NCI-H1092 treated with DMSO at 0.1 percent for 48 hours (cell line): ENCODE measurements at places on chromosomes 2 and 18.

- DNase-seq: no peak
Measured at GRCh38 chr2:173054466-173054865, 21.2 kb upstream of the MAP3K20 start.

- no peak for DNase-seq
Measured at GRCh38 chr2:71894261-71894660, 253.4 kb downstream of the CYP26B1 start.

- no peak for DNase-seq
Measured at GRCh38 chr2:11752906-11753305, 6.5 kb downstream of the LPIN1 start.

DNA sequence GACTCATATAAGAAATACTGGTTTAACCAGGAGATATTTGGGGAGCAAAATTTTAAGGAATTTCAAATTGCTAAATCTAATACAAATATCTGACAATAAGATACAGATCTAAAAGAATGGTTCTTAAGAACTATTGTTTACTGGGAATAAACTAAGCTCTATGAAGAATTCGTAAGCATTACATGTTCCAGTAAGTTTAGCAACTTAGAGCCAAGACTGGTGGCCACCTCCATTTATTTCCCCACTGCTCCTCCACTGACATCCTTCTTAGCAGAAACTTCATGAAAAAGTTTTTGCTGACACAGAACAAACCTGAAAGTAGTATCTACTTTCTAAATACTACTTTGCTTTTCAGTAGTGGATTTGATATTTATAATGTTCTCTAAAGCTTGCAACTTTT is 83.0 kb downstream of the ACSL3 start:
- no peak for DNase-seq

DNA sequence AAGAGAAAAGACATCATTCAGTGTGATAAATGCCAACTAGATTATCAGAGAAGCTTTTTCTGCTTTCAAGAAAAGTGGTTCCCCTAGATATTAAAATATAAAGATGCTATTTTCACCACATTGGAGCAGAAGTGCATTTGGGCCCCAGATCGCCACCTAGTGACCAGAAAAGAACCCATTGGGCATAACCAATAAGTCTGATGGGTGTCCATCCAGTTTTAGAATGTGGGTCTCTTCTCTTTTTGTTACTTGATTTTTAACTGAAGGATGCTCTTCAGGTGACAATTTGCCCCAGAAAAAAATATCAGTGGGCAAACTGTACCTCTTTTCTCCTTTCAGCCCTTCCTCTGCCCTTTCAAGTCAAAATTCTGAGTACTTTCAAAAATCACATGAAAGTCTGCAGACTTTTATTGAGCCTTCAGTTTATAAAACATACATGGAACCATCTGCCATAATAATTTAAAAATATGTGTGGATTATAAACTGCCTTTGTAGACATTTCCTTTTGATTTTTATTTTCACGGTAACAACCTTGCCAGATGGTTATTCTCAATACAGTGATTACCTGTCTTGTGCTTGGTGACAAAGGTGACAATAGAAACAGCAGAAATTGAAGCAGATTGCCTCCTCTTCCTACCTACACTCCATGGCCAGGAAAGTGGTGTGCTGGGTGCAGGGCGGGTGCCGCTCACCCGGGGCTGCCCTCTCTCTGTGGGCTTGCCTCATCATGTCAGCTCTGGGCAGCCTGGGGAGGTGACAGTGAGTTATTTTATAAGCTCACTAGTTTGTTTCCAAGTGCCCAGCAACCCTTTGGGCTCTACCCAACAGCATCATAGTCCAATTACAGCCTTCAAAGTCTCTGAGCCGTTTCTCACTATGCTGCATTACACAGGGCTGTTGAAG is 124.5 kb downstream of the DCDC2C start:
- DNase-seq: peak; percentile 3

DNA sequence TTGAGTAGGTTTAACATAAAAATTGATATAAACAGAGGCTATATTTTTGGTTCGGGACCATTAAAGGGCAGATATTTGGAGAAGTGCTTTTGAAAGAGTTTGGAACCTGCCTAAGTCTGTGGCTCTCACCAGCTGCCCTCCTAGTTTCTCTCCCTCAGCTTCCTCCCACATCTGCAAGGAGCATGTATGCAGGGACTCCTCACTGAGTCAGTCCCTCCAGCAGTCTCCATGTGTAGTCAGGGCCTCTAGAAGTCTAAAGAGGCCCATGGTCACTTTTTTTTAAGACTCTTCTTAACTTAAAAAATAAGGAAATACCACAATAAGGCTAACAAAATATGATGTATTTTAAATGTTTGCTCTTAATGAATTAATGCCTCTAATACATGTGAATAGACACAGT is 220.0 kb upstream of the TANK start:
- DNase-seq: no peak

- peak; percentile 88 for DNase-seq
Measured at GRCh38 chr18:55280503-55280902, 307.5 kb downstream of the TCF4 start.
